ENCODE measurements at places on chromosomes 2 and 18.

- DNase-seq, result no peak
- H3K36me3 ChIP-seq, result no peaks in the 10 kb centered on the region
- no peak overlapping the region for H3K4me3 ChIP-seq
- no peaks in the 10 kb centered on the region for H3K27me3 ChIP-seq
Measured at GRCh38 chr2:148451046-148451445, 193.5 kb upstream of the EPC2 start.

- no peaks in the 10 kb centered on the region for H3K27me3 ChIP-seq
- H3K4me3 ChIP-seq, result no peak overlapping the region
- H3K36me3 ChIP-seq, result no peaks in the 10 kb centered on the region
- no peaks in the 10 kb centered on the region for H3K4me1 ChIP-seq
Measured at GRCh38 chr2:166365803-166366420, 9.8 kb downstream of the SCN9A start.

- H3K4me1 ChIP-seq, result peaks cover 3% of the 10 kb centered on the region
- H3K27ac ChIP-seq, result peak overlapping the region; percentile 41
- H3K4me3 ChIP-seq, result no peak overlapping the region
- H3K27me3 ChIP-seq, result no peaks in the 10 kb centered on the region
- DNase-seq, result peak; percentile 75
- no peaks in the 10 kb centered on the region for H3K36me3 ChIP-seq
Measured at GRCh38 chr2:219125225-219125885, 35.3 kb downstream of the NHEJ1 start.

GRCh38 chr18:37598966-37599896, 33.6 kb upstream of the CELF4 start:
- H3K4me3 ChIP-seq, result no peak overlapping the region
- H3K36me3 ChIP-seq, result no peaks in the 10 kb centered on the region
- no peaks in the 10 kb centered on the region for H3K27me3 ChIP-seq
- H3K4me1 ChIP-seq, result no peaks in the 10 kb centered on the region

DNA sequence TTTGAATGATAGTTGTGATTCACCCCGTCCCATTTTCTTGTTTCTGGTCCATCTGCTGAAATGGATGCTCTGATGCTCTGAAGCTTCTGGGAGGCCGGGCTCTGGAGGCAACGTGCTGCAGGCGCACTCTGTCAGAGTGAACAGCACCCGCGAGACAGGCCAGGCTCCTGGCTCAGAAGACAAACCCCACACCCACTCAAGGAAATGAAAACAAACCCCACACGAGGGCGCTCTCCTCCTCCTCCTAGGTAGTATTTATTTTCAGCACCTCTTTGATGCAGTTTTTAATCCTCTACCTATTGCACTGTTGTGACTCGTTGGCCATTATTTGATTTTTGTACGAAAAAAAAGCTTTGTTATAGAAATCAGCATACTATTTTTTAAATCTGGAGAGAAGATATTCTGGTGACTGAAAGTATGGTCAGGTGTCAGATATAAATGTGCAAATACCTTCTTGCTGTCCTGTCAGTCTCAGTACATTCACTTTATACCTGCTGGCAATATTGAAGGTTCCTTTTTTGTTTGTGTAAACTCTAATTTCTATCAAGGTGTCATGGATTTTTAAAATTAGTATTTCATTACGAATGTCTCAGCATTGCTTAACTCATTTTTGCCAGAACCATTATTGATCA, 10.3 kb upstream of the CHST10 start:
- no peaks in the 10 kb centered on the region for H3K4me1 ChIP-seq
- peak; percentile 33 for DNase-seq
- H3K27me3 ChIP-seq, result no peaks in the 10 kb centered on the region
- H3K4me3 ChIP-seq, result no peak overlapping the region
- H3K27ac ChIP-seq, result no peak overlapping the region

DNA sequence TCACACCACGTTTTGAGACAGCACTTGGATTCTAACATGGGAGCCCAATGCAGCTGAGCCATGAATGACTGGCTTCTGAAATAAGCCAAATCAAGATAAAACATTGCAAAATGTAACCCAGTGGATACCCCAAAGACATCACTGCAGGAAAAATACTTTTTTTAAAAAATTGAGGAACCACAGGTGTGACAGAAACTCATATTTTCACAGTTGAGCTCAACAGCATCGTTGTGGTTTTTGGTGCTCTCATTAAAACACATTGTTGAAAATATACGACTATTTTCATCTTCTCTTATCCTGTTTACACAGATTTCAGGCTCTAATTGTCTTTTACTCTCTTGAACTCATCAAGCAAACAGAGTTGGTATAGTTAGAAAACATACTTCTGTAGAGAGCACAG, 429.3 kb upstream of the VRK2 start:
- no peak overlapping the region for H3K4me3 ChIP-seq
- no peaks in the 10 kb centered on the region for H3K36me3 ChIP-seq
- H3K27ac ChIP-seq, result no peak overlapping the region
- no peaks in the 10 kb centered on the region for H3K27me3 ChIP-seq
- no peaks in the 10 kb centered on the region for H3K4me1 ChIP-seq

GRCh38 chr2:64989126-64989981, at the start of gene SLC1A4:
Gene SLC1A4 (plus strand): TSS chr2:64989399. CDS start chr2:64989644, 245 bp downstream.
- H3K27ac ChIP-seq, result peak within 1 kb of the TSS; percentile 95
- peak within 1 kb of the TSS; percentile 93 for H3K4me3 ChIP-seq
- H3K36me3 ChIP-seq, result no peaks in the 10 kb centered on the region
- H3K27me3 ChIP-seq, result no peaks in the 10 kb centered on the region
- peak; percentile 78 for DNase-seq

DNA sequence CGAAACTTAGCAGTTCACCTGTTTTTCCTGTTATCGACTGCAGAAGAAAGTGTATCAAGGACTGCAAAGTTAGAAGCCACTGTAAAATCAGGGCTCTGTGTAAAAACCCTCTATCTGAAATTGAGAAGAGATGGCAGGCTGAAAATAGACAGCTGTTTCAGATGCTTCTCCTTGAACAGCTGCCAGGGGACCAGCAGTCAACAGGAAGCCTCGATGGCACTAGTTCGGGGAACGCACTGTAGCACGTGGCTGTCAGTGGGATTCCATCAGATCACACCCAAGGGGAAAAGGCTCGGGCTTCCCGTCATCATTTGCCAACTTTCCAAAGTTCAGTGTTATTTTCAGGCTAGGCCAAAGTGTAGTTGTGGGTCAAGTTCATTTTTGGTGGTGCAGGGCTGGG, 316.9 kb downstream of the TXNL1 start:
- no peak for DNase-seq
- H3K4me1 ChIP-seq, result peaks cover under 1% of the 10 kb centered on the region
- no peak overlapping the region for H3K4me3 ChIP-seq
- no peaks in the 10 kb centered on the region for H3K36me3 ChIP-seq

DNA sequence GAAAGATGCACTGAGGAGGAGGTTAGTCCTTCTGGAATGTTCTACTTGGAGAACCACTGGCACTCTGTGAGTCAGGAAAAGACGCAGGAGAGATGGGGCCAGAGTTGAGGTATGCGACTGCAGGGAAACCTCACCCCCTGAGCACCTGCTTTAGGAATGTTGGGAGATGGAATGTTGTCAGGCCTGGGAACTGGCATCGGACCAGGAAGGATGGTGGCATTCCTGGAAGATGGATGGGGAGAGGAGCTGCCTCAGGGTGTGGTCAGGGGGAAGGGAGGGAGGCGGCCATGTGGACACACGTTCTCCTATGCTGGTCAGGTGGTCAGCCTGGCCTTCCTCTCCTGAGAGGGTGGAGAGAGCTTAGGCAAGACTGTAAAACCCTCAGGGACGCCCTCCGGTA, 146.3 kb downstream of the CELF4 start:
- no peaks in the 10 kb centered on the region for H3K36me3 ChIP-seq
- H3K4me3 ChIP-seq, result no peak overlapping the region
- DNase-seq, result no peak
- no peaks in the 10 kb centered on the region for H3K4me1 ChIP-seq

DNA sequence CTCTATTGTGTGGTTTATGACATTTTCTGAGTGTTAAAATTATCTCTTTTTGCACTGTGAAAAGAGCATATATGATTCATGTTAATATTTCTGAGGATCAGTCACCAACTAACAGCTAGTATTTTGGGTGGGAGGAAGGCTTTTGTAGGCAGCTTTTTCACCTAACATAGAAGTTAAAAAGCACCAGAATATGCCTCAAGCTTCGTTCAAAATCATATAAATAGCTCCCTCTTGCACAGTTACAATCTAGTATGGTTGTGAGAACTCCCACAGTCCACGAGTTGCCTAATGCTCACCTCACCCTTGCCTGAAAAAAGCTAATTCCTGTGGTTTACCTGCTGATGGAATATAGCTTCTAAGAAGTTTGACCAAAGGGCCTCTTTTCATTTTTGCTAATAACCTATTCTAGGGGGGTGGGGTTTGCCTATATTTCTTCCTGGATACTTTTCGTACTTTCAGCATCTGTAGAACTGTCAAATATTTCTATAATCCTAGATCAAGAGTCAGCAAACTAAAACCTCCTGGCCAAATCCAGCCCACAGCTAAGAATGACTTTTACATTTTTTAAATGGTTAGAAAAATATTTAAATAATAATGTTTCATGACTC, 167.1 kb upstream of the FOSL2 start:
- no peaks in the 10 kb centered on the region for H3K36me3 ChIP-seq
- no peak for DNase-seq
- no peaks in the 10 kb centered on the region for H3K27me3 ChIP-seq
- no peak overlapping the region for H3K4me3 ChIP-seq
- H3K4me1 ChIP-seq, result no peaks in the 10 kb centered on the region
- H3K27ac ChIP-seq, result peak overlapping the region; percentile 78

DNA sequence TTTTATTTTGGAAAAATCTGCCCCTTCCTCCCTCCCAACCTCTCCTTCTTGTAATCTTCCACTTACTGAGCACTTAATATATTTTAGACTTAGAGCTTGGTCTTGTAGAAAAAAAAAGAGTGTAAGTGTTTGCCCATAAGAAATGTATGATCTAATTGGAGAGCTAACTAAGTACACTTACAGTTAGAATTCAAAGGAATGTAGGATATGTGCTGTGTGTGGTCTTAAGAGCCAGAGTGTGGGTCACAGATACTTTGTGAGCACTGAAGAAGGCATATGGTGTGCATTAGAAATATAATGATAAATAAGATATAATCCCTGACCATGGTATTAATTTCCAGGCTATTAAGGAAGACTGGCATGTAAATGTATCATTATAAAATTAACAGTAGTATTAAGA, 91.8 kb upstream of the ZNF521 start:
- H3K4me3 ChIP-seq, result no peak overlapping the region
- H3K27me3 ChIP-seq, result no peaks in the 10 kb centered on the region
- H3K27ac ChIP-seq, result no peak overlapping the region
- H3K36me3 ChIP-seq, result no peaks in the 10 kb centered on the region

Data from breast epithelium (tissue), 4 donors.